ENCODE measurements at places on chromosomes 6 and 20.
A peak's percentile ranks its signal among the peaks of the same experiment; 100 is the strongest.

DNA sequence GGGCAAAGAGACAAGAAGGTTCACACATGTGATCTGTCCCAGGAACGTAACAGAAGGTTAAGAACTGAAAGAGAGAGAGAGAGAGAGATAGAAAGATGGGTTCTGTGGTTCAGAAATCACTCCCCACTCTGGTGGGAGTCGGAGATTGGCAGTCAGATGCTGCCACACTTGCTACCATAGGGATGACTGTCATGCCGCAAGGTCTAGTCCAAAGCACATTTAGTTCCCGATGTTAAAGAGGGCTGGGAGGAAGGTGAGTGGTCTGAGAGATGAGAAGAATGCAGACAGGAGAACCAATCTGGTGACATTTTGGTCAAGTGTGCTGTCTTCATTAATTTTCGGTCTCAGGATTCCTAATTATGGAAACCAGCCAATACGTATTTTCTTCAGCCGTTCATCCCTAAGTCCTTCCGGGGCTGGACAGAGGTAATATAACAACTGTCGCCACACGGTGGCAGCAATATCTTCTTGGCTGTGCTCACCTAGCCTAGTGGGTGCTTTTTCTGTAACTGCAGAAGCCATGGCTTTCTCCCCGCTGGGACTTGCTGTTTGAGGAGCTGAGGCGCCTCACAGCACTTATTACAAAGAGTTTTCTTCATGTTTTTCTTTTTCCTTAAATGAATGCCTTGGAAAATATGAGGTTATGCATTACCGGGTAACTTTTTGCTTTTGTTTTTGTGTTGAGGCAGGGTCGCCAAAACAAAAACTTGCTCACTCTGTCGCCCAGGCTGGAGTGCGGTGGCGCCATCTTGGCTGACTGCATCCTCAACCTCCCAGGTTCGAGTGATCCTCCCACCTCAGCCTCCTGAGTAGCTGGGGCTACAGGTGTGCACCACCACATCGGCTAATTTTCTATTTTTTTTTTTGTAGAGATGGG is 46.0 kb downstream of the SLC35D3 start:
- peak; percentile 63 for DNase-seq

DNA sequence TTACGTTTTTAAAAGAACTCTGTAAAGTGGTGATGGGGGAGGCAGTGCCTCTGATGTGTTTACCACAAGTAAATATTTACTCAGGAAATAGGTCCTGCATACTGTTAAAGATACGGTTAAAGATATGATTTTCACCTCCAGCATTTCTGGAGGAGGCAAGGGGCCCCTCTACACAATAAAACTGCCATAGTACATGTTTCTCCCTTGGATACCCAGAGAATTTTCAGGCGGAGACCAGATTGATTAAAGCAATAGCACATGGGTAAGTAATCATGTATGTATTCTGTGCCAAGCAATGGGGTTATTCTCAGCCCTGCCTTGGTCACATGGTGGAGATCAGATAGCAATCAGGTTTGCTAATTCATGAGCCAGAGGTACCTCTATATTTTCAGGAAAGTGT is 9.6 kb downstream of the RIPOR2 start:
- no peak for DNase-seq

GRCh38 chr20:55961376-55962330 is 43.7 kb downstream of the CBLN4 start:
- no peak for DNase-seq

DNA sequence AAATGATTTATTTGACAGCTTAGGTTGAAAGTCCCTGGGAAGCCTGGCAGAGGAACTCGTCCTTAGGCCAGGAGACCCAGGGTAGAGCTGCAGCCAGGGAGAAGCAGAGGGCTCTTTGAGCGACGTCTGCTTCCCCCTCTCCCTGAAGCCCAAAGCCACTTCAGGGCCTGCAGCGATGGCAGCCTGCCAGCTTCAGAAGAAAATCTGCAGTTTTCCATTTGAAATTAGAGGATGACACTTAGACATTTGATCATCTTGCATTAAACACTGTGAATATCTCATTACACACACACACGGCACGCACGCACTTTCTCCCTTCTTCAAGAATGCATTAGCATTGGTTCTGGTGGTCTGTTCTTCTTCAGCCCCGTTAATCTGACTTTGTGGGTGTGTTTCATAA is 96.5 kb downstream of the PLEKHG1 start:
- DNase-seq: no peak

GRCh38 chr6:69852706-69853105 is 13.7 kb upstream of the COL19A1 start:
- no peak for DNase-seq

DNA sequence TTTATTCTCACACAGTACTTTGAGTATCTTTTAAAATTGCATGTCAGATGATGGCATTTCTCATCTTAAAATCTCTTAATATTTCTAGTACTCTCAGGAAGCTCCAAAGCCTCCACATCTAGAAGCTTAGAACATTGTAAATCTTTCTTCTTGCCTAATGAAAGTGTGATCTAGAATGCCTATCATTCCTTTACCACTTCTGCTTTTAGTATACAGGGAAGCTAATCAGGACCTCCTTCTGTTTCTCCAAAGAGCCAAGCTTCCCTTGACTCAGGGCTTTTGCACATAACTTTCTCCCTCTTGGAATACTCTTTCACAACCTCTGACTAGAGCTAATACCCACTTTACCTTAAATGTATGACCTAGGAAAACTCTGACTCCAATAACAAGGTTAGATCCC is 7.5 kb upstream of the ELOVL4 start:
- no peak for DNase-seq

- DNase-seq: no peak
Measured at GRCh38 chr20:48197066-48197465, 411.8 kb upstream of the SULF2 start.

- DNase-seq: no peak
Measured at GRCh38 chr6:19789100-19789803, 47.9 kb upstream of the ID4 start.

DNA sequence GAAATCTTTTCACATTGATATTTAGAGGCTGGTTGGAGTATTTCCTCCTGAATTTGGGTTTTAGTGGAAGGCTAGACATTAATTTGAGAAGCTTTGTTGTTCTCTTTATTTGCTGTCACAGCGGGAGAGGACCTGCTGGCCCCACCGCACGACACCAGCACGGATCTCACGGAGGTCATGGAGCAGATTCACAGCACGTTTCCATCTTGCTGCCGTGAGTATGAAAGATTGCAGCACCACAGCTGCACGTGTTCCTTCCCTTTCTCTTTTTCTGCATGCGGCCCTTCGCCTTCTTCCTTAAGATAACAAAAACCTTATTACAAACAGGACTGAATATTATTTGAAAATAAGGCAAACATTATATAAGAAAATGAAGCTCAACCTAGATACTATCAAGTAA is 555.5 kb downstream of the UTRN start:
- no peak for DNase-seq

DNA sequence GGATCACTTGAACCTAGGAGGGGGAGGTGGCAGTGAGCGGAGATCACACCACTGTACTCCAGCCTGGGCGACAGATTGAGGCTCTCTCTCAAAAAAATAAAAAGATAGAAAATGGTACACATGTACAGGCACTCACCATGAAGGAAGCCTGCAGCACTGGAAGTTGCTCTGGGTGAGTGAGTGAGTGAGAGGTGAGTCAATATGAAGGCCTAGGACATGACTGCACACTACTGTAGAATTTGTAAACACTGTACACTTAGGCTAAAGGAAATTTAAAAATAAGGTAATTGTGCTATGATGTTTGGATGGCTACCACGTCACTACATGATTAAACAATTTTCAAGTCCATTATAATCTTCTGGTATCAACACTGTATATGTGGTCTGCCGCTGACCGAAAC is 216.2 kb downstream of the FOXC1 start:
- no peak for DNase-seq

GRCh38 chr6:33248643-33248931 is 23.1 kb downstream of the VPS52 start:
- DNase-seq: no peak

GRCh38 chr6:3549314-3549940 is 92.6 kb upstream of the SLC22A23 start:
- no peak for DNase-seq

DNA sequence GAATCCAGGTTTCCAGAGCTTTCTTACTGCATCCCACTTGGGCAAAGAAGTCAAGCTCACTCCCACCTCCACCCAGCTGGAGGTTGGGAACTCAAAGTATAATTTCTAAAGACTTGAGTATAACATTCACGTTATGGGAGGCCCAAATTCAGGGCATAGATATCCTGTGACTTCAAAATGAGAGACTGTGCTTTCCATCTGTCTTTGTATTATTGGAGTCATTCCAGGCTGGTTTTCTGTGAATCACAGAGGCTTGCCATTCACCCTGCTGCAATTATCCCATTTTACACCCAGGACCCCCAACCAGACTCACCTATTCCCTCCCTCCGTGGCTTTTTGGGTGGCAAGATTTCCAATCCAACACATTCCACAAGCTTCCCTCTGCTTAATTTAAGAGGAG is 19.3 kb upstream of the SRC start:
- DNase-seq: no peak

GRCh38 chr6:36597775-36598174 is 3.6 kb downstream of the SRSF3 start:
- DNase-seq: no peak

DNA sequence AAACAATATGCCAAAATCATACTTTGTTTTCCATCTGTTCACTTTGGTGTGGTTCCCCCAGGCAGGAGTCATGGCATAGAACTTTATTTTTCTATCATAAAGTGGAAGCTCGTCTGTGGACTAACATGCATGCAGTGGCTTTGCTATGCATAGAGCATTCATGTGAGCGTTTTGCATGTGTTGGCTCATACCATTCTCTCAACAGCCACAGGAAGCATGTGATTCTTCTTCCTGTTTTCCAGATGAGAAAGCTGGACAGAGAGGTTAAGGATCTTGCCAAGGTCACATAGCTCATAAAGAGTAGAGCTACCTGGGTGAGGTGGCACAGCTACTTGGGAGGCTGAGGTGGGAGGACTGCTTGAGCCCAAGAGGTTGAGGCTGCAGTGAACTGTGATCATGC is 123.4 kb upstream of the HDGFL1 start:
- DNase-seq: no peak
